ENCODE measurements at places on chromosomes 3 and 15.

- DNase-seq = no peak
Observed at GRCh38 chr3:190499122-190499521, 14.8 kb upstream of the IL1RAP start.

DNA sequence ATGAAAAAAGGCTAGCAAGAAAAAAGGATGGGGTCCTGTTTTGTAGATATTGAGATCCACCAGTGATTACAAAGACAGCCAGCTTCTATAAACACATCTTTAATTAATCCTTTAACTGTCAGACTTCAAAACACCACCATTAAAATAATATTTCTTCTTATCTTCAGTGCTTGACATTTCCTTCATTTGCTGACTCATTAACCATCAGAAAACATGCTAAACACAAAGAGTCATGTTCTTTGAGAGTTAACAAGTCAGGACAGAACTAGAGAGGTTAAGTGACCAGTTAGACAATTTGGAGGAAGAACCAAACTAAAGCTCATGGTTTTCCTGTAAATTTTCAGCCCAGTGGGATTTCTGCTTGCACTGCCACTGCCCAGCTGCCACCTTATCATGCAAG is 111.4 kb downstream of the MEIS2 start:
- DNase-seq = no peak

GRCh38 chr3:26198609-26199008 is 408.7 kb downstream of the OXSM start:
- DNase-seq = no peak

DNA sequence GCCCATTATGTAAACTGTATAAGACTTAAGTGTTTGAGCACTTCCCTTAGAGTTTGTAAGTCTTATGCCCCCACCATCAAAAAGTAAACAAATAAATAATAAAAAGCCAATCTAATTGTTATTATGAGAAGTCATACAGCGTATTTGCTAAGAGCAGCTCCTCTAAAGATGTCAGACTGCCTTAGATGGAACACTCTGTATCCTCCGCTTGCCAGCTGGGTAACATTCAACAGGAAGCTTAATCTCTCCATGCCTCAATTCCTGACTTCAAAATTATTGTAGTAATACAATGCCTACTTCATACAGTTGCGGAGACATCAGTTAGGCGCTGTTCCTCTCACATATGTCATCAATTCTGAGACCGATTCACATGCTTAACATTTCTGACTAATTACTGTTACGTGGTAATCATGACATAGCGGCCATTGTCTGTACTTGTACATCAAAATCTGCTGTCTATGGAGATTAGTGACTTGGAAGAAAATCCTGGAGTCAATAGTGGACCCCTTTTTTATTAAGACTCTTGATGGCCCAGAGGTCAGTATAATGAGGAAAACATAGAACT is 417.7 kb downstream of the LPP start:
- DNase-seq = no peak

DNA sequence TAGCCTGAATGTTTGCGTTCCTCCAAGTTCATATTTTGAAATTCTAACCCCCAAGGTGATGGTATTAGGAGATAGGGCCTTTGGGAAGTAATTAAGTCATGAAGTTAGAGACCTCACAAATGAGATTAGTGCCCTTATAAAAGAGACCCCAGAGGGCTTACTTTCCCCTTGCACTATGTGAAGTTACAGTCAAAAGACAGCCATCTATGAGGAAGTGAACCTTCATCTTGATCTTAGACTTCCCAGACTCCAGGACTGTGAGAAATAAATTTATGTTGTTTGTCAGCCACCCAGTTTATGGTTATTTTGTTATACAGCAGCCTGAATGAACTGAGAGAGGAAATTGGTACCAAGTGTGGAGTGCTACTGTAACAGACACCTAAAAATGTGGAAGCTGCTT is 74.4 kb downstream of the DAPK2 start:
- DNase-seq = no peak

Measured in fibroblast of skin of left quadriceps (primary cell).